ENCODE measurements at places on chromosomes 4 and X.

- no peak for DNase-seq
These were observed 263.3 kb downstream of the BMPR1B start for GRCh38 chr4:95021099-95021498.

DNA sequence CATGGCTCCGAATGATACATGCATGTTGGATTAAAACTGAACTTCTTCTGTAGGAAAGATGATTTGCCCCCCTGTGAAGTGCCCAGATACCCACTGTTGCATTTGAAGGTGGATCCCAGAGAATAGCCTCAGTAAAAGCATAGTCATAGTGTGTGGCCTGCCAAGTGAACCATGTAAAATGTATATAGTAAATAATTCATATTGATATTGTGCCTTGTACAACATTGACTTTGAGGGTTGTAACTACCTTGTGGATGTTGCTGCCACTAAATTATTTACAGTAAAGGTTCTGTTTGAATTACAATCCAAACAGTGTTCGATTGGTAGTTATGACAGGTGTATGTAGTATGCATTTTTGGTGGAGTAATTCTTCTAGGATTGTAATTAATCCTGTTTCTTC is 19.2 kb downstream of the TMEM131L start:
- no peak for DNase-seq

GRCh38 chr4:76072760-76073159 is 1.7 kb upstream of the ART3 start:
- DNase-seq = no peak

GRCh38 chr4:143625632-143626031 is 74.8 kb downstream of the FREM3 start:
- DNase-seq = no peak

DNA sequence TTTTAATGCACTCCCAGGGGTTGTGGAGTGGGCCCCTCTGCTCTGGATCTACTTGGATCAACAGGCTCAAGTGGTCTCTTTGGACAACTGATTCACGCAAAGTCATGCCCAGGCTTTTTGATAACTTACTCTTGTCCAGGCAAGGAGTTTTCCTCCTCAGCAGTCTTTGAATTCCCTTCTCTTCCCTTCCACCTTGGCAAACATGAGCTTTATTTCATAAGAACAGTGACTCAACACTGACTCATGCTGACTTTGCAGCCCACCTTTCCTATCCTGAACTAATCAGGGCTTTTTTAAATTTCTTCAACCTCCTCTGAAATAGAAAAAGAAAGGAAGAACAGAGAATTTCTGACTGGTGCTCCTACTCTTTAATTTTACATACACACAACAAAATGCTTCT is 132.1 kb upstream of the LDB2 start:
- no peak for DNase-seq

- no peak for DNase-seq
These were observed 125.8 kb upstream of the UNC5C start for GRCh38 chr4:95674521-95674981.

DNA sequence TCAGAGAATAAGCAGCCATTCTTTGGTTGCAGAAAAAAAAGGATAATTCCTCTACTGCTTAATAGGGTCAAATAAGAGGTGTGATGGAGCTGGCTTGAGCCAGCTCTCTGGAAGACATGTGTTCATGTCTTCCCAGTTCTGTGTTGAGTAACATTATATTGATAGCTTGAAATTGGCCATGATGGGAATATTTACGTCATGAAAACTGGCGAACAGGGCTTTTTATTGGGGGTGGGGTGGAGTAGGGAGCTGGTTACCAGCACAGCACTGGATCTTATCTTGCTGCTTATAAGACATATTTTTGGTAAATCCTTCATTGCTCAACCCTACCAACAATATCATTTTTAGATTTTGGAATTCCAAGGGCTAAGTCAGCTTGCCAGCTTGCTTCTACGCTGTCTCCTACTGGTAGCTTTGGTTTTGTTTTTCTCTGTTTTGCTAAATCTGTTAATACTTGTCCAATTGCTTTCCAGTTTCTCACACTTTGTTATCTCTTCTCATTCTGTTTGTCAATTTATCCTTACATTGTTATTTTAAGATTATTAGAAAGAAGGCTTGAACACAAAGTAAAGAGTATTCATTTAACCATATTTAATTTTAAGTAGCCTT is 25.3 kb upstream of the GBA3 start:
- no peak for DNase-seq

- no peak for DNase-seq
These were observed 117.9 kb downstream of the COL25A1 start for GRCh38 chr4:109184491-109184961.

GRCh38 chrX:104565791-104566680 is at the start of gene IL1RAPL2:
Gene IL1RAPL2 (plus strand): TSS chrX:104566199.
- DNase-seq = no peak

DNA sequence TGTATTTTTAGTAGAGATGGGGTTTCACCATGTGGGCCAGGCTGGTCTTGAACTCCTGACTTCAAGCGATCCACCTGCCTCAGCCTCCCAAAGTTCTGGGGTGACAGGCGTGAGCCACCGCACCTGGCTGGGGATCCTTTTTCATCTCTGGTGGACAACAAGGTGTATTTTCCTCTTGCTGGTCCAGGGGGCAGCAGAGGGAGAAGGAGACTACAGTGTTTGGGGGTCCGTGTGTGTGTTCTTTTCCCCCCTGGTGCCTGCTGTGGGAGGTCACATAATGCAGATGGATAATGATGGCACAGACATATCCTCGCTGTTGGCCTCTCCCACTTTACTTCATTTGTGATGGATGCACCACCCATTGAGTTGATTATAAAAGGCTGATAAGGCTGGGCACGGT is 39.0 kb upstream of the CD99 start:
- no peak for DNase-seq

DNA sequence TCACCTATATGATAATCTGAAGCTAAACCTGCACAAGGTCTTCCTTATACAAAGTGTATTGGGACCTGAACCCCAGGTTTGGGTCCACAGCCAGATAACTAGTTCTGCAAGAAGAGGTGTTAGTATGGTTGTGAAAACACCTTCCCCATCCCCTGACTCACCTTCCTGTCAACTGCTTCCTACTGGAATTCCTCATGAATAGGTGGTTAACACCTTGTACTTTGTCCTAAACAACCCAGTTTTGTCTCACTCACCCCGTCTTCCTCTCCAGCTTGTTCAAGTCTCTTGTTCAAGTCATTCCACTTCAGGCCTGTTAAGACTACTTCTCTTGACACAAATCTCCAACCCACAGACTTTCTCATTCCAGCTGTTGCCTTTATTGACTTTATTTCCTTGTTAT is 45.5 kb downstream of the CCNG2 start:
- no peak for DNase-seq

DNA sequence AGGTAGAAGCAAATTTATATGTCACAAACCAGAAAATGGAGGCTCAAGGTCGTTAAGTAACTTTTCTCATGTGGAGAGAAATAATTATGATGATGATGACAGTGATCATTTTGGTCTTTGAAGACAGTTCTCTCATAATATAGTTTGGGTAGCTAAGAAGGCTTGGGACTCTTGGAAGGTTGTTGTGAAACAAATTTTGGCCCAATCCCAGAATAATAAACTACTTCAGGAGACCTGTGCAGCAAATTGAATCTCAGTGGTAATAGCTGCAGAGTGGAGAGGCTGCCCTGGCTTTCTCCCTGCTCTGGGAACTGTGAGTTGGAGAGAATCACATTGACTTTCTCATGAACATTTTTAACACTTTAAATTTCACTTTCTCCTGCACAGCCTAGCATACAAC is 217.2 kb upstream of the BOD1L1 start:
- no peak for DNase-seq

DNA sequence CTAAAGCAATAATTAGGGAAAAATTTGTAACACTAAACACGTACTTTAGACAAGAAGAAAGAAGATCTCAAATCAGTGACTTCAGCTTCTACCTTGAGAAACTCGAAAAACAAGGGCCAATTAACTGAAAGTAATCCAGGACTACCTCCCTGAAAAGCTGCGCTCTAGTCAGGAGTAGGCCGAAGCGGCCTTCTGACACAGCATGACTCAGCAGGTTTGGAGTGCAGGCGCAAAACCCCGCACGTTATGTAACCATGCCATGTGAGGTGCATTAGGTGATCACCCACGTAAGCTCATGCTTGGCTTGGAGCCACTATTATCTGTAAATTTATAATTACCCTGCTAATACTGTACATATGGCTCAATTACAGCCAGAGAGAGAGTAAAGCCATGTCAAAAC is 52.8 kb upstream of the CCDC149 start:
- DNase-seq = no peak

DNA sequence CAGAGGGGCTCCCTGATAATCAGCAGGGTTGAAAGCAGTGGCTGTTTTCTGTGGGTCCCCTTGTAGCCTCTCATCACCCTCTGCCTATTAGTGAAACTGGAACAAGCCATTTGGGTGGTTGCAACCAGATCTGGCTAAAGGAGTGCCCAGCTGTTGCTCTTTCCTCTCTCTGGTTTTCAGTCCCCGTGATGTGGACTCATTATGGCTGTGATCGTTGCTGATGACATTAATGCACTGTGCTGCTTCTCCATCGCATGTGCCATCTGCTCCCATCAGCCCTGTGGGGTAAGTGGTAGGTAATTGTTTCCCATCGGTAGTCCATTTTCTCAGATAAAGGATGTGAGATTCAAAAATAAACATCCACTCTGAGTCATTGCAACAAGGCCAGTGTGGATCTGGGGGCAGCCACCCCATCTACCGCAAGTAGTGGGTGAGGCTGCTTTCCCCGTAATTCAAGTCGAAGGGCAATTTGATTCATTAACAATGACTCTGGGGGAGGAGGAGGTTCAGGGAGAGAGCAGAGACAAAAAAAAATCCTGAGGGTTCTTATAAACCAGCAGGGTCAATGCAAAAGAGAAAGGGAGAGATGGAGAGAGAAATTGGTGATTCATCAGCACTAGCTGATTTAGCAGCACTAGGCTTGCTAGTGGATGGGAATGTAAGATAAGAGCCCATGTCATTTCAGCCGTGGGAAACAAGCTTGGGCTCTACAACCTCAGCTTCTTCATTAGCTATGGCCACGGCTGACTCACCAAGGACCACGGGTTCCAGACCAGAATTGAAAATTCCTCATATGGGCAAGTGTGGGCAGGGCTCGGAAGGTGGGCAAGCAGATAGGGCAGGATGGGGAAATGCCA is 357.8 kb downstream of the MID1IP1 start:
- no peak for DNase-seq

- no peak for DNase-seq
These were observed 107.0 kb downstream of the PCDH18 start for GRCh38 chr4:137425281-137425680.

DNA sequence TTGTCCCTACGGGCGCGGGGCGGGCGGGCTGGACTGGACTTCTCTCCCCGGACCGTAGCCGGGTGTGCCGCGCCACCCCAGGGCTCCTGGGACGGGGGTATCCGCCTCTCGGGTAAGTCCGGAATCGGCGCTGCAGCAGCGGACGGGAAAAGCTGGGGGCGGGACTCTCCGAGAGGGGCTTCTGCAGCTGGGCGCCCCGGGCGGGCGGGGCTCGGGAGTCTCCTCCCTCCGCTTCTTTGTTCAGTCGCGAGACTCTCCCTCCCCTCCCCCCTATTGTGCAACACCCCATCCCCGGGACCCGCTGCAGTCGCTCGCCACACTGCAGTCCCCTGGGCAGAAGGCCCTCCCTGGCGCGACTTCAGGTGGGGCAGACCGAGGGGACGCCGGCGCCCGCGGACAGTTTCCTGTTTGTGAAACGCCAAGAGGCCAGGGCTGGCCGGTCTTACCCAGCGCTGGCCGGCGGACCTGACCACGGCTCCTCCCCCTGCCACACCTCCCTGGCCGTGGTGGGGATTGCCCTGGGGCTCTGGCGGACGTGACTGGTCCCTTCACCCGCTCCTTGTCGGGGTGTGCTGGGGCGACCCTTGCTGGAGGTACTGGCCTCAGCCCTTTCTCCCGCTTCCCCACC is 966 bp downstream of the CCNG2 start:
- peak; percentile 56 for DNase-seq

- no peak for DNase-seq
These were observed 29.3 kb downstream of the INTS12 start for GRCh38 chr4:105679186-105679585.

DNA sequence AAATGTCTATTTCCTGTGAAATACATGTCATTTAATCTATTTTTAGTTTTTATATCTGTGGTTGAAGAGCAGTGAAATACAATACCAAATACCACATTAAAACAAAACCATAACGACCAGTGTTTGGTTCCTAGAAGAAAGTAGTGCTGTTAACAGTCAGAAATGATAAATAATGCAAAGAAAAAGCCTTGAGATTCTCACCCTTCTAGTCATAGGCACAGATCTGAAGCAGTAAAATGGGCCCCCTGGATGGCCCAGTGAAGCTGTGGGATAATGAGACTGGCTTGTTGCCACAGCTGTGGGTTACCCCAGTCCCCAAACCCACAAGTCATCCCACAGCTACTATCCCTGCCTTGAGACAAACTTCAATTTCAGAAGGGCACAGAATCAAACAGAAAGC is 137.3 kb upstream of the RPL34 start:
- peak; percentile 5 for DNase-seq

DNA sequence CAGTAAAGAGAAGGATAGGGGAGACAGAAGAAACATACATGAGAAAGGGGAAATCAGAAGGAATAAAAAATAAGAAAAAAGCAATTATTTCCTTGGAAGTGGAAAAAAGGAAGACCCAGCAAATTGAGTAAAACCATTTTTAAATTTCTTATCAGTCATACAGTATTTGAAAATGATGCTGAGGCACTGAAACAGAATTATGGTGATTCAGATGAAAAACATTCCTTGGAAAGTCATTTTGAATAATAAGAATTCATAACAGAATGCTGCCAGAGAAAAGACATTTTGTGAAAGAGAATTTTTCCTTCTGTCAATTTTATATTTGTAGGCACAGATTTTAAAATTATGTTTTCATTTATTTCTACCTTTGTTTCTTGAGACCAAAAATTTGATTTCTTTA is 895.5 kb upstream of the EPHA5 start:
- DNase-seq = no peak

DNA sequence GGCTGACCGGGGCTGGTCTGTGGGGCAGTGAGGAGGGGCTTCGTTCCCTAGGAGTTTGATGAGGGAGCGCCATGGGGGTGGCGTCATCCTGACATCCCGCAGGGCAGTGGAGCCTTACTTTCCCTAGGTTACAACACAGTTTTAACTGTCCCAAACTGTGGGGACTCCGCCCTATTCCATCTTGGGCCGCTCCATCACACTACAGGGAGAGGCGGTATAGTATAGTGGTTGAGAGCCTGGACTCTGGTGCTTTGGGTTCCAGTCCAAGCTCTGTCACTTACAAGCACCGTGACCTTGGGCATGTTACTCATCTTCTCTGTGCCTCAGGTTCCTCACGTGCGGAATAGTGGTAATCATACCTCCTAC is 44.2 kb downstream of the ZNF185 start:
- DNase-seq = no peak

DNA sequence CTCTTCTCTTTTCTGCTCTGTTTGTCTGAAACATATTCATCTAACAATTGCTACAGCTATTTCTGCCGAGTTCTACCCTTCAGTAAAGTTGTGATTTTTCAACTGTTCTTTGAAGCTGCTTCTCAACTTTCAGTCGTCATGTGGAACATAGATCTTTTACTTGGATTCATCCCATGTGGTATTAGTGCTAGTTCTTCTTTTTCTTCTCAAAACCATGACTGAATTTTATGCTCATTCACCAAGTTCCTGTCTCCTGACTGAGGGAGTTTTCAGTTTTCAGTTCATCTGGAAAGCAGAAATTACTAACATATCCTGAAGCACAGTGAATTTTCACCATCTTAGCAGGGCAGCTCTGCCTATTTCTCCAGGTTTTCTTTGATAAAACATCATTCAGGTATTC is 12.1 kb downstream of the ACSL4 start:
- no peak for DNase-seq

Data from central memory CD4-positive, alpha-beta T cell (primary cell).